Activated CD4-positive, alpha-beta T cell treated with anti-CD3 and anti-CD28 coated beads, Interleukin-2, amount 10 ng/mL, durations not matched to agents 24 days and 14 days (primary cell): ENCODE measurements at places on chromosomes 2 and 18.

GRCh38 chr2:74179063-74179865, 585 bp upstream of the MOB1A start:
- no peak for DNase-seq

- no peak for DNase-seq
Observed at GRCh38 chr18:3932276-3932675, 482.3 kb downstream of the TGIF1 start.

DNA sequence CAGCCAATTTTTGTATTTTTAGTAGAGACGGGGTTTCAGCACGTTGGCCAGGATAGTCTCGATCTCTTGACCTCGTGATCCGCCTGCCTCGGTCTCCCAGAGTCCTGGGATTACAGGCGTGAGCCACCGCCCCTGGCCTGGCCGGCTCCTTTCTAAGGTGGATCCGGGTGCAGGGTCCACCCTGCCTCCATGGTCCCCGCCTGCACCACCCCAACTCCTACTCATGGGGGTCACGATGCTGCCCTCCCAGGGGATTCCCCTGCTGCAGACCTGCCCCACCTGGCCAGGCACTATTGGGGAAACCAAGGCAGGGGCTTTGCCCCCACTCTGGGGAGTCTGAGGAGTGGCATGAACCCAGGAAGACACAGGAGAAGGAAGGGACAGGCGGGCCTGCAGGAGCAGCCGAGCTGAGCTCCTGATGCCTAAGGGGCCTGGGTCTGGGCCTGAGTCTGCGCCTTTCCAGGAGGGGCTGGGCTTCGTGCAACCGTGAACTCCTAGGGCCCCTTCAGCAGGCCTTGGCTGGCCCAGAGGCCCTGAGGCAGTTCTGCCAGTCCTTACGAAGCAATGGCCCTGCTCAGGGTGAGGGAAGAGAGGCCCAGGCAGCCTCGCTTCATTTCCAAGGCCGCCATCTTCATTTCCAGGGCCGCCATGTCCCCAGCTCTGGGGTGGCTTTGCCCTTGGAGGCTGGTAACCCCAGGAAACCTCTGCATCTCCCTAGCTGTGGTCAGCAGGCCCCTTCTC, 67.2 kb upstream of the SMAD7 start:
- DNase-seq: no peak

- no peak for DNase-seq
Observed at GRCh38 chr2:47720036-47720435, 62.9 kb upstream of the MSH6 start.

- DNase-seq: no peak
Observed at GRCh38 chr2:216932113-216932862, 72.4 kb upstream of the TNP1 start.

GRCh38 chr2:70961648-70961994, 16.8 kb upstream of the ANKRD53 start:
- DNase-seq: peak; percentile 48

DNA sequence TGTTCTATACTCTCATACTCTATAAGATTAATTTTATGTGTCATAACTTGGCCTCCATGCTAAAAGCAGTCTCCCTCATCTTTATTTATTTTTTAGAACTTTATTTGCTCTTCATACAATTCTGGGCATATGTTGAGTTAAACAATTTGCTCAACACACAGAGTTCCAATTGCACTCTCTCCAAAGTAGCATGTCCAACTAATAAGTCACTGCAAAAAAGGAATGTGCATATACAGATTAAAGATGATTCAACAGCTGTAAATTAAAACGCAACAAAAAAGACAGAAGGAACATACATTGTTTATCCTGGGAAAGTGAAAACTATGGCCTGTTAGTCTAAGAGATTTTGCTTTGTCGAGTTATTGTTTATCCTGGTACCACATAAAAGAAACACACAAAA, 277.7 kb upstream of the ACVR2A start:
- DNase-seq: no peak

DNA sequence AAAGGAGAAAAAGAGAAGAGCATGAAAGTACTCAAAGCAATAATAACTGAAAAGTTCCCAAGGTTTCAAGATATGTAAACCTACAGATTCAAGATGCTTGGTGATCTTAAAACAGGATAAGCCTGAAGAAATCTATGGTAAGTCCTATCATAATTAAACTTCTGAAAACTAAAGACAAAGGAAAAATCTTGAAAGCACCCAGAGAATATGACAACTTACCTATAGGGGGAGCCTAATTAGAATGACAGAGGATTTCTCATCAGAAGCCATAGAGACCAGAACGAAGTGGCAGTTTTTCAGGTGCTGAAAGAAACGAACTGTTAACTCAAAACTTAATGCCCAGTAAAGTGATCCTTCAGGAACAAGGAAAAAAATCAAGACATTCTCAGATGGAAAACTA, 59.7 kb downstream of the XDH start:
- DNase-seq: no peak

DNA sequence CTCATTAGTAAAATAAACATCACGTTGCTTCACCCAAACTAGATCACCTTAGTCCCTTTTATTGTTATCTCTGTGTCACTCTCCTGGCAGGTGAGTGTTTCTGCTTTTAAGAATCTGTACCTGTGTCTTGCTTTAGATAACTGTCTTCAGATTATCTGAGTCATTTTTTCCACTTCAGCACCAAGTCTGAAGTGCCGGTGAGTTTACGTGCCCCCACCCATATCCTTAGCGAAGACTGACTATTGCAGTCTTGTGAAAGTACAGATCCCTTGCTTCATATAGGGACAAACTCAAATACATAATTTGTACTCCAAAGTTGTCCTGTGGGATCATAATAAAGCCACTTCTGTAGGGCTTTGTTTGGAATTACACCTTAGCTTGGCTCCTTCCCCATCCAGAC, 41.1 kb downstream of the SCN2A start:
- DNase-seq: no peak

DNA sequence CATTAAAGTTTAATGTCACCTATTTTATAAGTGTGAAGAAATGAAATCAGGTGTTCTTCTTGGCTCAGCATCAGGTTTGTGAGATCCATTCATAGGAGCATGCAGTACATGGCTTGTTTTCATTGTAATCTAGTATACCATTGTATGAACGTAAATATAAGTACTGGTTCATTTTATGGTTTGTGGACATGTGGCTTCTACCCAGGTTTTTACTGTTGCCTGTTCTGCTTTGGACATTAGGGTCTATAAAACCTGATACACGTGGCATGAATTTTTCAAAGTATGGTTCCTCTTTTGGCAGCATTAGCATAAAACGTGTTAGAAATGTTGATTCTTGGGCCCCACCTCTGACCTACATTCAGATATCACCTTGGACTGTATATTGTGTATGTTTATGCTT, 175.5 kb downstream of the PRPF40A start:
- no peak for DNase-seq

DNA sequence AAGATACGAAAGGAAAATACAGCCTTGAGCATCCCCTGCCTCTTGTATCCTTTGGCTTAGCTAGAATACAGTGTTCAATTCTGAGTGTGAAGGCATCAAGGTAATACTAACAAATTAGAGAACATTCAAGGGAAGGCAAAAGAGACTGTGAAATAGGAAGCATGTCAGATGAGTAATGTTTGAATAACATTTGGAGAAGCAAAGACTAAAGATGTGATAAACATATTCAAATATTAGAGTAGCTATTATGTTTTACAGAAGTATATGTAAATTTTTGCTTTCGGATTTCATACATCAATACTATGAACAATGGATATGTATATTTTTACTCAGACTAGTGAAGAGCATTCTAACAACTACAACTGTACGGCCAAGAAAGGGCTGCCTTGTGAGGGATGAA, 161.7 kb upstream of the FN1 start:
- no peak for DNase-seq

DNA sequence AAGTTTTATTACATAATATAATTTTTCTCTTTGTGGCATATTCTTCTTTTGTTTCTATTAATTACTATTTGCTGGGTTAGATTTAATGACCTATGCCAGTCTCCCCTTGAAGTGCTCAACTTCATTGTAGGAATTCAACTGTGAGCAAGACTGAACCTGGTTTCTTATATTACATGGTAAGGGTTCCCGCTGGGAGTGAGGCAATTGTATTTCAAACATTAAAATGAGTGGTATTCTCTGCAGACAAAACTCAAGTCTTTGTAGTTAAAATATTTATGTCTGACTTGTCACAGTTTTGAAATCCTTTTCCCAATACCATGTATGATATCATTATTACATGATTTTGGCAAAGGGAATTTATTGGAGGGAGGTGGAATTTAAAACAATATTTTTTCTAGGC, 278.7 kb downstream of the GULP1 start:
- no peak for DNase-seq

- no peak for DNase-seq
Observed at GRCh38 chr2:50318147-50318546, 713.8 kb downstream of the NRXN1 start.

GRCh38 chr2:210727549-210727948, 171.2 kb downstream of the CPS1 start:
- no peak for DNase-seq

- DNase-seq: no peak
Observed at GRCh38 chr2:240613781-240614180, 11.5 kb upstream of the GPR35 start.

DNA sequence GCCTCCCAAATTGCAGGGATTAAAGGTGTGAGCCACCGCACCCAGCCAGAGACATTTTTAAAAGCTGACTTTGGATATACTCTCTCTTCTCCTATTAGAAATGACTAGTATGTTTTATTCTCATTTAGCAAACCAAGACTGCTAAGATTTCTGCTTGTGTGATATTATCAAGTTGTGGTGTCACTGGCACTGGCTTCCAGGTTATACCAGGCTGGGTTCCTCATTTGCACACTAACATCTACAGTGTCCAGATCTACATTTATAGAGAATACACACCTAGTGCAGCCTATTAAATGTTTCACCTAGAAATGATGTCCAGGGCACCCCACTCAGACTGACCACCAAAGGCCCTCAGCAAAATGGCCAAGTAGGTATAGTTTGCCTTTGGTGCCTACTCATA, 265.3 kb upstream of the STON1 start:
- DNase-seq: no peak

GRCh38 chr2:108625186-108625827, 91.0 kb downstream of the LIMS1 start:
- no peak for DNase-seq

GRCh38 chr2:94982675-94983074, 42.8 kb upstream of the MAL start:
- DNase-seq: no peak

GRCh38 chr2:68912111-68912510, 40.6 kb downstream of the GKN2 start:
- peak; percentile 58 for DNase-seq

DNA sequence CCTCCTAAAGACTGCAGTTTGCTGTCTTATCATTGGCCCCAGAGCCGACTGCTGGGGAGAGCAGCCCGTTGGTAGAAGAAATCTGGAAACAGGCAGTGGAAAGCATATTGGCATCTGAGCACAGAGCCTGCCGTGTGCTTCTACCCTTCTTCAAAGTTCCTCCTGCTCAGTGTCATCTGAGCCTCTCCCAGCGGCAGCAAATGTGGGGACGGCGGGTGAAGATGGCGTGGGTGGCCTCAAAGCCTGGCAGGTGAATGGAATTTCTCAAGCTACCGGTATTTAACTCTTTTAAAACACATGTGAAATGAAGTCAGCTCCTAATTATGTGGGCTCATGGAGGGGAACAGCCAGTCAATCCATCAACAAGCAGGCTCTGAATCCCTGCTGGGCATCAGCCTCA, 181.6 kb upstream of the PXDN start:
- no peak for DNase-seq
